ENCODE measurements at places on chromosomes 6 and 20.

- no peak for DNase-seq
These were observed 56.9 kb downstream of the BMP2 start for GRCh38 chr20:6824401-6824800.

GRCh38 chr6:14614631-14615030 is 497.1 kb downstream of the CD83 start:
- DNase-seq: no peak

- DNase-seq: no peak
These were observed 918 bp downstream of the EIF6 start for GRCh38 chr20:35283441-35284266.

DNA sequence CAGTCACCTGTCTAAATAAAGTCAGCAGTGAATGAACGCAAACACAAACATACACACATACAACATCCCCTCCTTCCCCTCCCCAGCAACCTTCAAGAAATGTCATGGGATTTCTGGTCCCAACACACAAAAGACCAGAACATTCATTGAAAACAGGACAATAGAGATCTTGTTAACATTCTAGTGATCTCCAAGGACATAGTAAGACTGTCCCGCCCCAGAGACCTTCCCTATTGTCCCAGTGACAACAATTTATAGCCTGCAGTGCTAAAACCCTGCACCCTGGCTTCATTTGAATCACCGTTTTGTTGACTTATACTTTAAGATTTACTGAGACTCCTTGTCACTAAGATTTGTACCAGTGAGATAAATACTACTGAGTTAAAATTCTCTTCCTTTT is 143.9 kb upstream of the NOX3 start:
- DNase-seq: no peak

DNA sequence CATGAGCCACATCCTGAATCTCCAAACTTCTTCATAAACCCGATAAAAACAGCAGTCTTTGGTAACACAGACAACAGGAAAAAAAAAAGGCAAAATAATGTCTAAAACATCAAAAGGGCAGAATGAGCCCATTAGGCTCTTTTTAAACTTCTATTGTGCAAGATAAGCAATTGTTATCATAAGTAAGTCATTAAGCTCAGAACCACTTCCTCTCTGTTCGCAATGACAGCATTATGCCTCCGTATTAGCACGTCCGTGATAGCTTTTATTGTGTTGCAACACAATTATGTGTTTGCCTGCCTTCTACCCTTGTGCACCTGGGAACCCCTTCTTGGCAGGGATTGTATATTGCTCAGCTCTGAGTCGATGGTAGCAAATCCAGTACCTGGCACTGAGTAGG is 147.1 kb downstream of the LRFN2 start:
- DNase-seq: no peak

DNA sequence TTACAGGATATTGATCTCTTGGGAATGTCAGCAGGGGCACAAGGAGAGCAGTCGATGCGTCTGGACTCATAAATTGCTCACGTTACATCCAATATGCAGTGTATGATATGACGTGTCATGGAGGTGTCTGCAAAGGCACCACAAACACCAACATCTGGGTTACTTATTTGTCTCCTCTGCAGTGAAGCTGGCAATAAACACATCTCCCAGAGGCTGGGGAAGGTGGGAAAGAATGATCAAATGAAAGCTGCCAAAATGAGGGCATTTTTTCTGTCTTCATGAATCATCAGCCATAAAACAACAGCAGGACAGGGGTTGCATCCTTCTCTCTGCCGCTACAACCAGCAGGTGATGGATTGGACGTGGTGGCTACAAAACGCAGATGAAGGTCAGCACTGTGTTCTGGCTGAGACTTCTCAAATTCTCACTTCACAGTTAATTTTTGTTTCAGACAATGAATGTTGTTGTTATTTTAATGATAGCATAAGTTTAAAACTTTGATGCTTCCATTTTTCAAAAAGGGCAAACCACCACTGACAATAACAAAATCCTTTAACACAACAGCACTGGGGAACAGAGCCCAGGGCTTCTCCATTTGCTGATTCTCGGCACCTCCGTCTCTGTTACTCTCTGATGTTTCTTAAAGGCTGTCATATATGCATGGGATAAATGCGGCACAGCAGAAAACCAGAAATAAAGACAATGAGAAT is 47.5 kb downstream of the ERMARD start:
- no peak for DNase-seq

- no peak for DNase-seq
These were observed 940.6 kb upstream of the FLRT3 start for GRCh38 chr20:15278041-15278440.

DNA sequence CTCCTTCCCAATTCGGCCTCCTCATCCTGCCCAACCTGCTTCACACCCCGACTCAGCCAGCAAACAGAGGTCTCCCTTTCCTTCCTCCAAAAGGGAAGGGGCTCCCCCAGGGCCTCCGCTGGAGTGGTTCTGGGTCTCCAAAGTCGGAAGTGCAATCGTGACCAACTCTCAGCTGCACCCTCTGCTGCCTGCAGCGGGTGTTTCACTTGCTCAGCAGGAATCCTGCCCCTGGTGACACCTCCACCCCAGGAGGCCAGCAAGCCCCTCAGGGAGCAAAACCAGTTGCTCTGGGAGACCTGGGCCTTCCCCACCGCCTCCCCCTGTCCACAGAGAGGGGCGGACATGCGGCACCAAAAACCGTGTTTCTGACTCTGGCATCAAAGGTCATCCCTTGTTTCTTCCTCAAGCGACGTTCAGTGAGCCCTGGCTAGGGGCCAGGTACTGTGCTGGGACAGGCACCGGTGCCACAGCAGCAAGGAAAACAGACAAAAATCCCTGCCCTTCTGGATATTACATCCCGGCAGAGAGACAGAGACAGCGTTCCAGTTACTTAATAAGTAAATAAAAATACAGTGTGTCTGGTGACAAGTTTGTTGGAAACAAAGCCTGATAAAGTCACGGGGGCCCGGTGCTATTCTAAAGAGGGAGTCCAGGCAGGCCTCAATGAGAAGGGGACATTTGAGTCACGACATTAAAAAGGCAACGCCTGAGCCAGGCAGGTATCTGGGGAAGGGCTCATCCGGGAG is 219.0 kb downstream of the BMP7 start:
- DNase-seq: no peak

- peak; percentile 61 for DNase-seq
These were observed 1.3 kb downstream of the MAPK14 start for GRCh38 chr6:36028877-36029324.

- no peak for DNase-seq
These were observed 104.8 kb upstream of the MC3R start for GRCh38 chr20:56143759-56144158.

- DNase-seq: no peak
These were observed 111.9 kb upstream of the FOXQ1 start for GRCh38 chr6:1200081-1200408.

DNA sequence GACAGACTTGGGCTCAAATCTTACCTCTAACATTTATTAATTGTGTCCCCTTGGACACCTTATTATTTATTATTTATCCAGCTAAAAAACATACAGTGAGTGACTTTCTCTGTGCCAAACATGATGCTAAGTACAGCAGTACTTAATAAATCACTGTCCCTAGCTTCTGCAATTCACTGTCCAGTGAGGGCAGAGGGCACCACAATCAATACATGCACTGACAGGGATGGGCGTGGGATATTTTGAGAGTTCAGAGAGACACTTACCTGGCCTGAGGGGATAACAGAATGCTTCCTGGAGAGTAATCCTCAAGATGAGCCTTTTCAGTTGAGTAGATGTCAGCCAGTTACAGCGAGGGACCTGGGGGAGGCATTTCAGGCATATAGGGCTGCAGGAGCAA is 9.3 kb upstream of the TAAR2 start:
- no peak for DNase-seq

DNA sequence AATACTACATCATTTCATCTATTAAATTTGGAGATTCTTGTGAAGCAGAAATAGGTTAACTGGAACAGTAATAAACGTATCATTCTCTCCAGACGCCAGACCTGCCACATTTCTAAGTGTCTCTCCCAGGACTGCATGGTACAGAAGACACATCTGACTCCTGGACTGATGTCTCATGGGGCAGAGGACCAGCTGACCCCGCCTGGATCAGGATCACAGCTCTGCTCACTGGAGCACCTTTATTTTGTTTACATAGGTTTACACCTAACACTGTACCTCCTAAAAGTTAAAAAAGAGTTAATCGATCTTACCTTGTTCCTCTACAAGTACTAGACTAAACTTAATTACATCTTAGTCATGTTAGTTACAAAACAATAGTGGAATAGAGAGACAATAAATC is 11.2 kb downstream of the OVOL2 start:
- DNase-seq: no peak

DNA sequence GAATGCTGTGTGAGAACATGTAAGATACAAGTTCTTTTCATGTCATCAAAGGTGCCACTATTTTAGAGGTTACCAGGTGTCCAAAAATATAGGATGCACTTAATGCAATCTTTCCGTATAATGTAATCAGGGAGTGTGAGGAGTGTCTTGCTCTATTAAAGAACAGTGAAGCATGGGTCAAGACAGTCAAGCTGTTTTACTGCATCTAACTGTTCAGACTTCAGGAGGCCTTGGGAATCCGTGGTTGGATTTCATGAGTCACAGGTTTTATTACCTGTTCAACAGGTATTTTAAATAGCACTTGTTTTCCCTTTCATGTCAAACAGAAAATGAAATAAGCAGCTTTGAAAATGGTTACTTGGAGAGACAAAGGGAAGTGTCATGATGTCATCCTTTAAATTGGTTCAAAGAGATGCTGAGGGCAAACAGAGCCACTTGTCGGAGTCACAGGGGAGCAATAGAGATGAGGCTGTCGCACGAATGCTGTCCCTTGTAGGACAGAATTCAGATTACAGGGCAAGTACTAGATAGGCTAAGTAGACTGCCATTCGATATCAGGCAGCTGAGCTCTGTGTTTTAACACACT is 621.5 kb downstream of the QKI start:
- no peak for DNase-seq

DNA sequence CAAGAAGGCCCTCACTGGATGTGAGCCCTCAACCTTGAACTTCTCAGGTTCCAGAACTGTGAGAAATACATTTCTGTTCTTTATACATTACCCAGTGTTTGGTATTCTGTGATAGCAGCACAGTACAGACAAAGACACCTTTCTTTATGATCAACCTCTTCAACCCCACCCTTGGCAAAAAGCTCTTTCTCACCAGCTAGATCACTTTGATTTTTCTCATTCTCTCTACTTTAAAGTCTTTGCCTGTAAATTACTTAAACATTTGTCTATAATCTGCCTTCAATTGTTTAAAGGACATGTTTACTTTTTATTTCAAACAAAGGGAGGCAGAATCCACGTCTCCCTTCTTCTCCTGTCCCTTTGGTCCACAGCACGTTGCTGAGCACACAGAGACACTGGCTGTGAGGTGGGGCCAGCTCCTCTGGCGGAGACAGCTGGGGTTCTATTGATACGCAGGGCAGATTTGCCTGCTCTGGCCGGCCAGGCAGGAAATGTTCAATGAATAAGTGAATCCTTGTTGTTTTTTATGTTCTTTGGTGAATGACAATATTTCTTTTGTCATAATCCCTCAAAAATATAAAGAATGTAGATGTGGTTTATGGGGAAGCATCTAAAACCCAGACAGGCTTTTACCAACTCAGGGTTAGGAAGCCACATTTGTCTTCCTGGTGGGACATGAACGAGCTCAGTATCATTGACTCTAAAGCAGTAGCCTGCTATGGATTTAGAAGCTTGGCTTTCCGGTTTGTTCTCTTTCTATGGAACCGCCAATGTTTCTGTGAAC is 52.9 kb downstream of the NEDD9 start:
- peak; percentile 53 for DNase-seq

DNA sequence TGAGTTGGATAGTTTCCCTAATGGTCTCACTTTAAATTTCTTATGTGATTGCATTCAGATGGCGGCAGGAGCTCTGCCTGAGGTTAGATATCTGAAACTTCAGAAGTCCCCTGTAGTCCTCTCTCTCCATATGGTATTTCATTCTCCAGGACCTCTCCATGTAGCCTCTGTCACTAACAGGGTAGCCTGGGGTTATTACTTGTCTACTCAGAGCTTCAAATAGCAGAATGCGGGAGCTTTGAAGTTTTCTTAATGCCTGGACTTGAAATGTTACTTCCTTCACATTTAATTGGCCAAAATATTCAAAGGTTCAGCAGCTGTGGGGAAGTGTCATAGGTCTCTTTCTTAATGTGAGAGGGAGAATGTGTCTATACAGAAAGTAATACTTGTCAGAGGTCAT is 1370.4 kb downstream of the GRIK2 start:
- no peak for DNase-seq

Measured in fibroblast of skin of right quadriceps (primary cell).